Body of pancreas (tissue), 4 donors: ENCODE measurements at places on chromosomes 6 and 20. TPM values are rescaled to one million over a fixed set of nuclear protein-coding genes. Genes with fewer than 3 reads are reported as not detected.
A peak's percentile ranks its signal among the peaks of the same experiment; 100 is the strongest.

TCF15 gene
- not detected for total RNA-seq

GRCh38 chr20:1711826-1712601, 54.4 kb upstream of the SIRPG start:
- no peak overlapping the region for H3K4me3 ChIP-seq
- H3K27me3 ChIP-seq: no peaks in the 10 kb centered on the region
- no peak for DNase-seq
- H3K4me1 ChIP-seq: no peaks in the 10 kb centered on the region

GRCh38 chr6:21947731-21948386, 349.0 kb downstream of the PRL start:
- H3K27me3 ChIP-seq: no peaks in the 10 kb centered on the region
- DNase-seq: no peak
- no peaks in the 10 kb centered on the region for H3K36me3 ChIP-seq
- H3K27ac ChIP-seq: no peak overlapping the region
- peaks cover 17% of the 10 kb centered on the region for H3K4me1 ChIP-seq

GRCh38 chr20:37381621-37382471, 35.9 kb downstream of the SRC start:
- peak; percentile 8 for DNase-seq
- H3K4me3 ChIP-seq: no peak overlapping the region

DNA sequence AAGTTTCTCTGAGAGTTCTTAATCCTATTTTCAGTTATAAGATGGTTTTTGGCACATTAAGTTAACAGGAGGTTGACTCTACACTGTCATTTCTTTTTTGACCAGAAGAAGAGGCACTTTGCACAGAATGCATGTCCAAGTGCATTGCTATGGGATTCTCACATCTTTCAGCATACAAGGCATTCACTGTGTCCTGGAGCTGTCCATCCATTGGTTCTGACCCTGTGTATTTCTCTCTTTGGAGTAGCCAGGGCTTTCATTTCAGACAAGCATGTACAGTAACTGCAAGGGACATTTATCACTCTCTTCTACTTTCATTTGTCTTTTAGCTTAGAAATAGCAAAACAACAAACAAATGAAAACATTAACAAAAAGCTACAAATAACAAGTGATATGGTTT, 275.1 kb upstream of the IMPG1 start:
- no peaks in the 10 kb centered on the region for H3K27me3 ChIP-seq
- no peak for DNase-seq
- H3K4me3 ChIP-seq: no peak overlapping the region
- H3K27ac ChIP-seq: no peak overlapping the region
- H3K36me3 ChIP-seq: no peaks in the 10 kb centered on the region
- no peaks in the 10 kb centered on the region for H3K4me1 ChIP-seq

DNA sequence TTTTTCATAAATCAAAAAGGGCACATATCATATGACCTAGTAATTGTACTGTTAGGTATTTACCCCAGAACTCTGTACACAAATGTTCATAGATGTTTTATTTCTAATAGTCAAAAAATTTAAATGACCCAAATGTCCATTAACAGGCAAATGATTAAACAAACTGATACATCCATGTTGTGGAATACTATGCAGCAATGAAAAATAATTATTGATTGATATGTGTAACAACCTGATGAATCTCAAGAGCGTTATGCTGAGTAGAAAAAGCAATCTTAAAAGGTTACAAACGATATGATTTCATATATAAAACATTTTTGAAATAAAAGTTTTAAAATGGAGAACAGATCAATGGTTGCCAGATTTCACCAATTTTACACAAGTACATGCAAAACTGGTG, 18.1 kb downstream of the HTR1B start:
- H3K36me3 ChIP-seq: no peaks in the 10 kb centered on the region
- DNase-seq: no peak
- H3K27me3 ChIP-seq: no peaks in the 10 kb centered on the region
- no peak overlapping the region for H3K4me3 ChIP-seq
- H3K27ac ChIP-seq: no peak overlapping the region

DNA sequence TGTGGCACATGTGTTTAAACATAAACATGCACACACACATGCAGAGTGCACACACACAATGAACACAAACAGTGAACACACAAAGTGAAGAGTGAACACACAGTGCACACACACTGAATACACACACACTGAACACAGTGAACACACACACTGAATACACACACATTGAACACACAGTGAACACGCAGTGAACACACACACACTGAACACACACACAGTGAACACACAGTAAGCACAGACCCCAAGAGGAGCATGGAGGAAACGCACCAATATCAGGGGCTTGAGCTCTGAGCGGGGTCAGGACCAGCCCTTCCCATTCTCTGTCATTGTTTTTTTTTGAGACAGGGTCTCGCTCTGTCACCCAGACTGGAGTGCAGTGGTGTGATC, 17.1 kb upstream of the HELZ2 start:
- no peaks in the 10 kb centered on the region for H3K36me3 ChIP-seq
- peaks cover 11% of the 10 kb centered on the region for H3K4me1 ChIP-seq
- DNase-seq: no peak
- no peak overlapping the region for H3K4me3 ChIP-seq
- no peak overlapping the region for H3K27ac ChIP-seq
- no peaks in the 10 kb centered on the region for H3K27me3 ChIP-seq
